ENCODE measurements at places on chromosomes 4 and X.
A peak's percentile ranks its signal among the peaks of the same experiment; 100 is the strongest.

DNA sequence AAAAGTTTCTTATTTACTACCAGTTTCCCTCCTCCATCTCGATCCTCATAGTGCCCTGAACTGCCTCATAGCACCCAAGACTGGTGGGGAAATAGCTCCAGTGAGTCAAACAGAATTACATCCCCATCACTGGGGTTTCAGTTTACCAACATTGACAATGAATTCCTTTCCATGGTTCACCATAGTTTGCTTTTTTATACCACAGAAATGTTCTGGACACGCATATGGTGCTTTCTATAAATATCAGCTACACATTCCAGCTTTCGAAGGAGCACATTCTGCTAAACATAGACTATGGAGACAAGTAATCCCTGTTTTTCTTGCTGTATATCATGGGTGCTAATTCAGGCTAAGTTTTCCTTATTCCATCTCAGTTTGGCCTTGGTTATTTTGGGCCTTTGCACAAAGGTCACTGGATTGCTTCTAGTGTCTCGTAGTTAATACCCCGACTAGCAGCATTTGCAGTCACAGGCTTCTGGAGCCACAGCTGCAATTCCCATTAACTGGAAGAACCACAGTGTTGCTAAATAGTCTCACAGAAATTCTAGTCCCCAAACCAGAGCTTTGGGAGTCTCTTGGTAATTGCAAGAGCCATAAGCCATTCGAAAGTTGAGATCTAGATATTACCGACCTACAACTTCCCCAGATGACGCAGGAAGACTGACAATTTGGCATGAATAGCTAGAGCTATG lies 53.4 kb upstream of the TRPC3 start:
- DNase-seq: peak; percentile 77

- no peak for DNase-seq
Measured at GRCh38 chr4:73979407-73979957, 2.3 kb downstream of the PF4 start.

DNA sequence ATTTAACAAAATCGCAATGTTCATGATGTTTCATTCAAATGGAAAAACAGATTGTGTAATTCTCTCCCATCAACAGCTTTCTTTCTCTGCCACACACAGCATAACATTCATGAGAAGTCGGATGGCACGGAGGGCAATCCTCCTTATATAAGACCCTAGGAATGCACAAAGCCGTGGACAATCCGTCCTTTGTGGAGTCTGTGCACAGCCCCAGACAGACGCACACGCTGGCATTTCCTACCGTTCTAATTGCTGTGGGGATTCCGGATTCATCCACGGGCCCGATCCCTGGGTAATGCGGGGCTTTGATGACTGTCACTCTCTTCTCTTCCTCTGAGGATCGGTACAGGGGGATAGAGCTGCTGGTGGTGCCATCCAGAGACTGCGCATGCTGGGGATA lies 121.9 kb upstream of the PDLIM3 start:
- DNase-seq: no peak

DNA sequence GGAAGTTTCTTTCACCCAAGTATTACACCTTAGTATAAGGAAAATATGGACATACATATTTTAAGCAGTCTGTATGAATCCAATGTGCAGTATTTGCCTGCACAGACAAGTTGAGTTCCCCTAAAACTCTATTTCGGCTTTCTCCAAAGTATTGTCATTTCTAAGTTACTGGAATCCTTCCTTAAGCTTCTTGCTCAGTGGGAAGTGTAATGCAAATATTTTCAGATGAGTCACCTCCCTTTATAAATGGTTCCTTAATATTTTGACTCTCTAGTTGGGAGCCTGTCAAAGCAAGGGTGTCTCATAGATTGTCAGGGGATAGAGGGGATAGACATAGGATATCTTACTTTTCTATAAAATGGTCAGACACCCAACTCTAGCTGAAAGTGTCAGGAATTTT lies 178.6 kb downstream of the NAA11 start:
- no peak for DNase-seq

DNA sequence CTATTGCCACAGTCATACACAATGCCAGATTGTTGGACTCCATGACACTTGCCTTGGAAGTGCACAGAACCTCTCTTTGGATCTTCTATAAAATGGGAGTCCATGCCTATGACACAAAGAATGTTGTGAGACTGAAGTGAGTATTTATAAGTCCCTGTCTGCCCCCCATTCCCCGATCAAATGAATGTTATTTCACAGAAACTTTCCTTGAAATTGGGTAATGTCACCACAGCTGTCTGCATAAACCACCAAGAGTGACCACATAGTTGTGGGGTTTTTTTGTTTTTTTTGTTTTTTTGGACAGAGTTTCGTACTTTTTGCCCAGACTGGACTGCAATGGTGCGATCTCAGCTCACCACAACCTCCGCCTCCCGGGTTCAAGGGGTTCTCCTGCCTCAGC lies 27.1 kb upstream of the REST start:
- DNase-seq: no peak

DNA sequence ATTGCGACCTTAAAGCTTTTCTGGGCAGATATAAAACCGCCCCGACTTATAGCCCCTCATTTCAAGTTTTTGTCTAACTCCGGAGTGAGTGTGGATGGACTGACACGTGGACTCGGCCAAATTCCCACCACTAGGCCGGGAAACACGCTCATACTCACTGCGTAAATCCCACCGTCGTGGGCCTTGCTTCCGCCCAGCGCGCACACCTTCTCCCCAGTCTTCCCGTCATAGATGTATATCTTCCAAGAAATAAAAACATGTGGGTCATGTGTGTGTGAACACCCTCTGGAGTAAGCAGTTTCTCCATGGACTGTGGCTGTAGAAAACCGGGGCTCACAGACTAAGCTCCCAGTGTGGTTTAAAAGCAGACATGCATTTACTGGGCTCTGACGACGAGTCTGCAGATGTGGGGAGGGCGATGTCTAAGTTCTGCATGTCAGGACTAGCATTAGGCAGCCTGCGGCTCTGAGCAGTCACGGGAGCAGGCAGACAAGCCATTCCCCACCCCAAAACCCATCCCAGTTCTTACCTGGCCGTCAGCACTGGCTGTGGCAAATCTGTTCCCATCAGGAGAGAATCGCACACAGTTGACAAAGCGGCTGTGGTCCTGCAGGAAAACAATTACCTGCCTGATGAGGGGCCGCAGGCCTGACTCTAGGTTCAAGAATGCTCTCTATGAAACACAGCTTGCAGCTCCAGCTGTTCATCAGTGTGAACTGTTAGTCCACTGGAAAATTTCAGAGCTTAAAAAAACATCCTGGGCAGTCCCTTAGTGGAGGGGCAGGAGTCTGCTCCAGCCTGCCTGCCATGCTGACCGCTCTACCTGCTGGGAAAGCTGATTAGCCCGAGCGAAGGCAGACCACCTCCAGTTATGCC lies 28.2 kb downstream of the WDR1 start:
- DNase-seq: no peak

GRCh38 chr4:98474408-98474844 lies 184.0 kb downstream of the TSPAN5 start:
- peak; percentile 41 for DNase-seq

- DNase-seq: no peak
Measured at GRCh38 chr4:17688011-17688441, 73.6 kb downstream of the MED28 start.

DNA sequence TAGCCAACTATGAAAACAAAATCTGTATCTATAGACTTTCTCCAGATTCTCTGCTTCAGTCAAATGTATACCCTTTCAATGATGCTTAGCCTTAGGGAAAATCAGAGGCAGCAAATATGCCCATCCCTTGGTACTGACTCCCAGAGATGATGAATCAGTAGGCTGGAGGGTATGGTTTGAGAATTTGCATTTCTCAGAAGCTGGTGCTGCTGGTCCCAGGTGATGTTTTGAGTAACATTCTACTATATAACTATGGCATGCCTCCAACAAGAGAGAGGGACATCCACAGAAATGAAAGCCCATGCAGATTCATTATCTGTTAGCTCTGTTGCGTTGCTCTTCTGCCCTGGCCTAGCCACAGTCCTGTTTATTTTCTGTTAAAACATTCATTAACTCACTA lies 13.6 kb downstream of the TNIP3 start:
- DNase-seq: no peak

DNA sequence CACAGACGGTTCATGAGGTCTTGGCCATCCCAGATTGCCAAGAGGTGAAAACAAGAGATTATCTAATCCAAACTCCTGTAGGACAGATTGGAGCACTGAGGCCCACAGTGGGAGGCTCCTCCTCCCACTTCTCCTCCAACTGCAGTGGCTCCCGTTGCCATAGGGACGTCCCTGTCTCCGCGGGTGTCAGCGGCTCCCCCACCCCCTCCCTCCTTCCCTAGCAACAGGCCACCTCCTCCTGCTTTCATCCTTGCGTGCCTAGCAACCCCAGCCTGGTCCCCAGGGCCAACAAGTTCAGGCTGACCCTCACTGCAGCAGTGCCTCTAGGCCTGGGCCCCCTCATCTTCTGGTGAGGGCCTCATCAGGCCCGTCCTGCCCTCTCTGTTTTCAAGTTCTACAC lies 6.8 kb upstream of the IQSEC2 start:
- DNase-seq: no peak

GRCh38 chr4:115249808-115250207 lies 136.4 kb upstream of the NDST4 start:
- DNase-seq: no peak

- DNase-seq: no peak
Measured at GRCh38 chr4:96228463-96228862, 388.6 kb downstream of the PDHA2 start.

DNA sequence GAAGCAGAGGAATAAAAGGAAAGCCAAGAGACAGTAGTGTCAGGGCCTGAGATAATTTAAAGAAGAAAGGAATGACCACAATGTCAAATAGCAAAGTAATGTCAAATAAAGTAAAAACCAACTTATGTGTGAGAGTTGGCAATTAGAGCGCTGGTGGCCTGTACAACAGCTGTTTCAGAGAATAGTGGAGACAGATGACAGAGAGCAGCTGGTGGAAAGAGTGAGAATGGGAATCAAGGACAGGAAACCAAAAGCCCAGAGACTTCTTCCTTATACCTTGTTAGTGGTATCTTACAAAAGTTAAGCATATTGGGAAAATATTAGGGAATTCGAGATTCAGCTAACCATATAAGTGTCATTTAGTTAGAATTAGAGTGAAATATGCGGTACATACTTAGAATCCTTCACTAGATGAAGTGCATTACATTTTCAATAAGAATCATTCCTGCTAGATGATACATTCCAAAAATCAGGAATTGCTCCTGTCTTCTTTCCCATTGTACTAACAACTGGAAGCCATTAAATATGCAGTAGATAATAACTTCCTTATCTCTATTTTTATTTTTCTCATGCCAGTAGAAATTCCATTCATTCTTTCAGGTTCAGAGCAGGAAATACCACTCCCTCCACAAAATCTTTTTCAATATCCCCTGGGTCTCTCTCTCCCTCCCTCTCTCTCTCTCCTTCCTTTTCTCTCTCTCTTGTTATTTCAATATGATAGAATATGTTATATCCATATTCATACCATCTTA lies 525.4 kb downstream of the CENPC start:
- DNase-seq: no peak

DNA sequence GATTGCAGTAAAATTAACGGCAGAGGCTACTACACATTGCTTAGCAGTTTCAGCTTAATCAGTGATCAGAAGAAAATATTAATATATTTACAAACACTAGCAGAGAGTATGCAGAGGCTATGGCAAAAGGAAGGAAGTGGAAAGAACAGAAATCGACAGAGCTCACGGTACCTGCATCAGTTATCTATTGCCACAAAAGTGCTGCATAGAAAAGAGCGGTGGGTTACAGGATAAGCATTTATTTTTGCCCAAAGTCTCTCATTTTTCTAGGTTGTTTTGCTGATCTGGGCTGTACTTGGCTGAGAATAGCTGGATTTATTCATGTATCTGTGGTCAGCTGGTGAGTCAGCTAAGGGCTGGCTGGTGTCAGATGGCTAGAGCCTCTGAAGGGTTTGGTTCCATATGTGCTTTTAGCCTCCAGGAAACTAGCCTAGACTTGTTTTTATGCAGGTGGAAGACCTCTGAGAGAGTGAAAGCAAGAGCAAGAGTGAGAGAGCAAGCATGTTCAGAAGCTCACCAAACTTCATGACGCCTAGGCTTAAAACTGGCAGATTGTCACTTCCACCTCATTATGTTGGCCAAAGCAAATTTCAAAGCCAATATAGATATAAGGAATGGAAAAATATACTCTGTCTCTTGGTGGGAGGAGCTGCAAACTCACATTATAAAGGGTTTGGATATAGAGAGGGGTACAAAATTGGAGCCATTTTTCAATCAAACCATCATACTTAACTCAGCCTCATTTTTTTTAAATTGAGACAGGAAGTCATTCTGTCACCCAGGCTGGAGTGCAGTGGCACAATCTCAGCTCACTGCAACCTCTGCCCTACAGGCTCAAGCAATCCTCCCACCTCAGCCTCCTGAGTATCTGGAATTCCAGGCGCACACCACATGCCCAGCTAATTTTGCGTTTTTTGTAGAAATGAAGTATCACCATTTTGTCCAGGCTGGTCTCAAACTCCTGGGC lies 153.2 kb upstream of the RPL34 start:
- peak; percentile 6 for DNase-seq

- DNase-seq: no peak
Measured at GRCh38 chr4:173420801-173421200, 21.9 kb upstream of the SCRG1 start.

All from fibroblast of skin of left quadriceps (primary cell).